Cardiac ventricle fibroblast (primary cell): ENCODE measurements at places on chromosomes 1 and 21. TPM values are rescaled to one million over a fixed set of nuclear protein-coding genes. Genes with fewer than 3 reads are reported as not detected.

MTMR11 gene
- total RNA-seq, result 3.9 and 7.3 TPM in 2 replicates

CFAP74 gene
- not detected in 2 replicates for total RNA-seq

GUCA2A gene
- total RNA-seq, result not detected in 2 replicates

FNDC5 gene
- total RNA-seq, result 1.00 and 1.3 TPM in 2 replicates

NBPF1 gene
- 22.7 and 27.6 TPM in 2 replicates for total RNA-seq

CHRNB2 gene
- total RNA-seq, result not detected in 2 replicates

GPR37L1 gene
- total RNA-seq, result not detected in 2 replicates

PSRC1 gene
- total RNA-seq, result 7.2 and 7.4 TPM in 2 replicates

C1orf232 gene
- total RNA-seq, result not detected in 2 replicates

ST6GALNAC3 gene
- total RNA-seq, result 0.31 and 0.88 TPM in 2 replicates

SPRR2G gene
- total RNA-seq, result not detected in 2 replicates

TOR1AIP2 gene
- 59.9 and 85.5 TPM in 2 replicates for total RNA-seq

ASAP3 gene
- 51.4 and 52.9 TPM in 2 replicates for total RNA-seq

PRELP gene
- 1.3 TPM in 2 replicates for total RNA-seq
